ENCODE measurements at places on chromosomes 7 and 10.
A peak's percentile ranks its signal among the peaks of the same experiment; 100 is the strongest.

DNA sequence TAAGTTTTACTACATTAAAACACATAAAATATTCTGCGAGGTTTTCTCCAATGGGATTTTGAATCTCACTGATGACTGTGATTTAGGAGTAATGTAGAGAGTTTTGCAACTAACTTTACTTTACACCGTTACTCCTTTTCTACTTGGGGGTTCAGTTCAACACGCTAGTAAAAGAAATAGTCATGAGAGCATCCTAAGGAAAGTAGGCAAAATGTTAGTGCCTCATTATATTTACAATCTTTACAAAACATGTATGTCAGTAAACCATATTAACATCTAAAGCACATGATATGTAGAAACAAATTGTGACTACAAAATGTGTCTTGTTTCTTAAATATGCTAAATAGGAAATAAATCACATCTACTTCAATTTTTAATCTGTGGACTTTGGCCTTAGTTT lies 6.0 kb downstream of the MEOX2 start:
- DNase-seq, result no peak

- DNase-seq, result no peak
These were observed 11.5 kb upstream of the TES start for GRCh38 chr7:116198748-116199410.

- DNase-seq, result no peak
These were observed 251.2 kb upstream of the GRB10 start for GRCh38 chr7:51033727-51034520.

DNA sequence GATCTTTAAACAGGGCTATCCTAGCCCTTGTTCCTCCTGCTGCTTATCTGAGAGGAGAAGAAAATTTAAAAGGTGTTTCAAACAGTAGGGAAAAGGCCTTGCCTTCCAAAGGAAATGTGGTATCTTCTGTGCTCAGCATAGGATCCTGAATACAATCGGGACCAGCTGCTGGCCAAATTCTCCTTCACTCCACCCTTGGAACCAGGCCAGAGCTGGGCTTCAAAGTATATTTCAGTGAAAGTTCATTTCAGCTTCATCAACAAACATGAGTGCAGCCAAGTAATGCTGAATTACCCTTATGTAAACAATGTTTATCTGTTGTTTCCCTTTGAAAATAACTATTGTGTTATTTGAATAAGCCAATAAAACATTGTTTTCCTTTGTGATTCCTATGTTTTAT lies 146.5 kb upstream of the MEOX2 start:
- DNase-seq, result no peak

GRCh38 chr10:244227-244626 lies 109.0 kb downstream of the ZMYND11 start:
- DNase-seq, result no peak

DNA sequence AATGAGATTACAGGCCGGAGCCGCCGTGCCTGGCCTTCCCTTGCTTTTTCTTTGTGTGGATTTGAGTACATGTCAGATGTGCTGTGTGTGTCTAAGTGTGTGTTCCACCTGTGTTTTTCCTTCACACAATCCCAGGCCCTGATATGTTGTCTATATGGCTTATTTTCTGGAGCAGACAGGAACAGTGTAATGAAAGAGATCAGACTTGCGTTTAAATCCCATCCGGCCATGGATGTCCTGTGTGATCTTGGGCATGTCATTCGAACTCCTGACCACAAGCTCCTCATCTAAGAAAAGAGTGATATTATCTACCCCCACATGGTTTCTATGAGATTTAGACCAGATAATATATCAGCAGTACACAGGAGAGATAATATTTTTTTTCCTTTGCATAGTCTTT lies 37.2 kb downstream of the APBB1IP start:
- no peak for DNase-seq

DNA sequence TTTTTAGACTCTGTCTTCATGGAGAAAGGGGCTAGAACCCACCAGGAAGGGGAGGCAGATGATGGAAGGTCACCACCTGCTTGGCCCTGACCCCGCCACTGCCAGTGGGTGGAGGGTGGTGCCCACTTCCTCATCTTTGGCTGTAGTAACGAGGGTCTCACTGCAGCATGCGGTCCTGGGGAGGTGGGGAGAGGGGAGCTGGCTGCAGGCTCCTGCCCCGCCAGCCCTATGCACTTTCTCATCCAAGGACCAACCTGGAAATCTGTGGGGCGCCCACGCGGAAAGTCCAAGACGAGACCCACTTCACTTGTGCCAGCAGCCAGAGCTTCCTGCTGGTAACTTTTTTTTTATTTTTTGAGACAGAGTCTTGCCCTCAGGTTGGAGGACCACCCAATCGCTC lies 101.0 kb downstream of the CUX1 start:
- DNase-seq, result no peak

DNA sequence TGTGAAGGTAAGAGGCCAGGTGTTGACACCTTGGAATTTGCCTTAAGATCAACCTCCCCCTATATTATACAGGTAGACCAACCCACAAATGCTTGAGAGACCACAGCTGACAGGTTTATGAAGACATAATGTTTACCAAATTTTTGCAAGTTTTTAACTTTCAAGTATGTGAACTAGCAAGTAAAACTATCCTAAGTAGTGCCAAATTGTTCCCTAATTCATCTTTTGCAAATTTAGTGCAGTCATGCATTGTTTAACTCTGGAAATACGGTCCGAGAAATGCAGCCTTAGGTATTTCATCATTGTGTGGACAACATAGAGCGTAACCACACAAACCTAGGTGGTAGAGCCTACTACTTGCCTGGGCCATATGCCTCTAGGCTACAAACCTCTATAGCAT lies 10.7 kb downstream of the UPP1 start:
- DNase-seq, result no peak

DNA sequence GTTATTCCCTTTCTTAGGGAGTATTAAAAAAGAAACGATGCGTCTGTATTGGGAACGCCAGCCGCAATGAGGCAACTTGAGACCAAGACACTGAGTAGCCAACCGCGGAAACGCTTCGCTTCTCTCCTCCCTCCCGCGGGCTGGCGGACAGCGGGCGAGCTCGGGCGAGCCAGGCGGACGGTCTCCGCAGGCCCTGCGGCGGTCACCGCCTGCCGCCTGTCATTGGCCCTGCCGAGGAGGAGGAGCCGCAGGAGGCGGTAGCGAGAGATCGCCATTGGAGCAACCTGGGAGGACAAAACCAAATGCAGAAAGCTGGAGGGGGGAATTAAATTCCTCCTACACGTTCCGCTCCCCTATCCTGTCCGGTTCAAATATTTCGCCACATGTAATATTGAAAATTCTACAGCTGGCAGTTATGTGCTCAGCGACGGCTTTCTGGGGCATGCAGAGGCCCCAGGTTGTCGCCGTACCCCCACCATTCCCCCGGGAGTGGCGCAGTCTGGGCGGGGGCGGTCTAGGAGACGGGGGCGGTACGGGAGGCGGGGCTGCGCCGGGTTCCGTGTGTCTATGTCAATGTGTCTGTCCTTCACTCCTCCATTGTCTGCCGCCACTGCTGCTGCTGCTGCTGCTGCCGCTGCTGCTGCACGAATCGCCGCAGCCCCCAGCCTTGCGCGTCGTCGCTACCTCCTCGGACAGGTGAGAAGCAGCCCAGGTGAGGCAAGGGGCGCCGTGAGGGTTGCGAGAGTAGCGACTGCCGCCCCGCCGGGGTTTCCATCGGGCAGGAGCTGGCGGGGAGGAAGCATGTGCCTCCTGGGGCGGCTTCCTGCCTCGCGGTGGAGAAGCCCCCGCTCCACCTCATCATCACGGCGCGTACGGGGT lies at the start of the genes ANKMY2 and BZW2:
Gene ANKMY2 (minus strand): TSS at position 162 of the 879 bp plus-strand sequence. CDS start 181 bp downstream, outside the sequence.
Gene BZW2 (plus strand): TSS at position 589 of the 879 bp plus-strand sequence. CDS start 19,263 bp downstream, outside the sequence.
- DNase-seq, result peak; percentile 63

- DNase-seq, result peak; percentile 35
These were observed at the start of gene SEMA3C for GRCh38 chr7:80918909-80919721. Gene SEMA3C, minus strand, starts transcription at chr7:80919051. Its CDS starts 2,270 bp downstream, at chr7:80916781.

DNA sequence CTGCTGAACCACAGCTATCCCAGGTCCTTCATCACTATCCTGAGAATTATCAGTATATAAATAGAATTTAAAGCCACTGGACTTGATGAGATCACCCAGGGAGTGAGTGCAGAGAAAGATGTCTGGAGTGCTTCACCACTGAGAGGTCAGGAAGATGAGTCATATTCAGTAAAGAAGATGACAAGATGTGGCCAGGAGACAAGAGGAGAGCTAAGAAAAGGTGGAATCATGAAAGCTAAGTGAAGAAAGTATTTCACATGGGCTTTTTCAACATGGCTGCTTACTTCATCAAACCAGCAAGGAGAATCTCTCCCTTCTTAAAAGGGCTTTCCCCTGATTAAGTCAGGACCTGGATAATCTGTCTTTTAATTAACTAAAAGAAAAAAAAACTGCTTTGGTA lies 9.1 kb upstream of the PRKAR2B start:
- peak; percentile 39 for DNase-seq

GRCh38 chr7:111668711-111669110 lies 106.4 kb upstream of the IMMP2L start:
- DNase-seq, result no peak

- no peak for DNase-seq
These were observed 5.6 kb downstream of the RHBDD2 start for GRCh38 chr7:75884476-75884875.

DNA sequence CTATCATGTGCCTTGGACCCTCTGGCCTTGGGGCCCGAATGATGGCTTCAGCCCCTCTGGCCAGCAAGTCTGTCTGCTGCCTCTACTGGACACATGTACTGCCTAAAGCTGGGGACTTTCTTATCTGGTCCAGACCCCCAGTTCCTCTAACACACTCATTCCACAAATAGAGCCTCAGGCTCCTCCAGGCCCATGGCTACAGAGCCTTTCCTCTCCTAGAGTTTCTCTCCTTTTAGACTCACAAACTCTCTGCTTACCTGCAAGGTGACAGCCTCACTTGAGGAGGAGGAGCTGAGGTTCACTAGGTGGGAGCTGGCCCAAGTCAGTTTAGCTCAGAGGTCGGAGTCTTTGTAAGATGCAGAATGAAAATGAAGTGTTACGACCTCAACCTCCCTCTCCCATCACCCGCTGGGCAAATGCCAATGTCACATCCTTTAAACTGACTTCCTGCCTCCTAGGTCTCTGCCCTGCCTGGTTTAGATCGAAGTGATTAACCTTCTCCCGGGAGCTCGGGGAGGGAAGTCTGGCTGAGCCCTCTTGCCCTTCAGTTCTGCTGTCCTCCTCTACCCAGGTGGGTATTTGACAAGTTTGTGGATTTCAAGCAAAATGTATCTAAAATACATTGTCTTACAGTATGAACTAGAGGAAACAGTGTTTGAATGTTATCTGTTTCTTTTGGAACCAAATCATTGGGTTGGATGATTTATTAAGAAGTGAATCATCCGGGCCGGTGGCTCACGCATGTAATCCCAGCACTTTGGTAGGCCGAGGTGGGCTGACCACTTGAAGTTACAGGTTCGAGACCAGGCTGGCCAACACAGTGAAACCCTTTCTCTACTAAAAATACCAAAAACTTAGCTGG lies 71.9 kb upstream of the TNS3 start:
- DNase-seq, result no peak

- DNase-seq, result no peak
These were observed 275.3 kb upstream of the PHYHIPL start for GRCh38 chr10:58901092-58901646.

GRCh38 chr10:86390337-86391120 lies 23.9 kb upstream of the GRID1 start:
- no peak for DNase-seq

DNA sequence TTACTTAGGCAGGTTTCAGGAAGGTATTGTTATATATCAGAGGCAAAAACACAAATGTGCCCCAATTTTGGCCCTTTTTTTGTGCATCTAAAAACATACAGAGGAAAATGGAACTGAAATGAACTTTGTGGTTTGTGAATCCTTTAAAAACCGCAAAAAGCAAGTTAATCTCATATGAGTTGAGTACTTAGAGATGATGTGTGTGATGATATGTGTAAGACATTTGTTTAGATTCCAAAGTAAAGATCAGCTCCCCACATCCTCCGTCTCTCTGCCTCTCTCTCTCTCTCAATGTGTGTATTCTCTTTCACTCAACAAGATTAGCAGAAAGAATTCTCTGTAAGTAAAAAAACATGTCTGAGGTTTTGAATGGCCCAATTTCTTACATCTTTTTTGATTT lies 201.9 kb downstream of the MALRD1 start:
- DNase-seq, result no peak

DNA sequence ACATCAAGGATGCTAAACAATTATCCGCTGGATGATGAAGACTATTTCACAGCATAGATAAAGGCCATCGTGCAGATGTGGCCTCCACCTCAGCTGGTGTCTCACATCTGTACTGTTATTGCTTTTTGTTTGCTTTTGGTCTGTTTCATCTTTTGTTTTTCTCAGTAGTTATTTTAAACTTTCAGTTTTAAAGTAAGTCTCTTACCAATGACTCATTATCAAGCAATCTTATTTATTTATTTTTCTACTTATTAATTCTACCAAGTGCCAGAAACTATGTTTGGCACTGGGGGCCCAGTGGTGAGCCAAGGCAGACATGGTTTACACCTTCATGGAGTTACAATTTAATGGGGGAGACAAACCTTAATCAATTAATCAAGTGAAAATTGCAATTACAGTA lies 250.9 kb upstream of the TMEM72 start:
- no peak for DNase-seq

DNA sequence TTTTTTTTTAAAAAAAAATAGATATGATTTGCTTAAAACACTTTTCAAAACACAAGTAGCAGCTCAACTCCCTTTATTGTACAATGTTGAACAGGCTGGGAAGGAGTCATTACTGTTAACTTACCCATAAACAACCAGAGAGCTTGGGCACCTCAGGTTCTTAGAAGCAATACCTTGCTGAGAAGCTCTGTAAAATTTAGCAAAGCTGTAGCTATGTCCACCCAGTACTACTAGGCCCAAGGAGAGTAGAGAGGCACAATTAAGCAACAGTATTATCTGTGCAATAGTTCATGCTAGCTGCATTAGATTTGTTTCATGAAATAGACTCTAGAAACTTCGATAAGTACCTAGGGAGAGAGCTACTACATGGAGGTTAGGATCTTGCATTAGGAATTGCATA lies 32.0 kb downstream of the SEMA3A start:
- no peak for DNase-seq

DNA sequence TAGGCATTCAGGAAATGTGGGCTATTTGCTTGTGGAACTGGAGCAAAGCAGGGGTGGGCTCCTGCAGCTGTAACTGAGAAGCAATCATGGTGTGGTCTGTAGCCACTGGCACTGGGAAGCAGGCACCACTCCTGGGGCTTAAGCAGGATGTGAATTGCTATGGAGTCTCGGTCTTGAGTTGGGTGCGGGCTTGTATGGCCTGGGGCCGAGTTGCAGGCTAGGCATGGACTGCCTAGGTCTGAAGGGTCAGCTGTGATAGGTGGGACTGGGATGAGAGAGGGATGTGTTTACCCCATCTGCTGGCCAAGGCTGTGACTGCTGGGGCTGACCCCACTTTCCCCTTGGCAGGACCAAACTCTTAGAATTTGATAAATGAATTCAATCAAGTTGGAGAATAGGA lies 43.0 kb downstream of the ADCY1 start:
- no peak for DNase-seq

DNA sequence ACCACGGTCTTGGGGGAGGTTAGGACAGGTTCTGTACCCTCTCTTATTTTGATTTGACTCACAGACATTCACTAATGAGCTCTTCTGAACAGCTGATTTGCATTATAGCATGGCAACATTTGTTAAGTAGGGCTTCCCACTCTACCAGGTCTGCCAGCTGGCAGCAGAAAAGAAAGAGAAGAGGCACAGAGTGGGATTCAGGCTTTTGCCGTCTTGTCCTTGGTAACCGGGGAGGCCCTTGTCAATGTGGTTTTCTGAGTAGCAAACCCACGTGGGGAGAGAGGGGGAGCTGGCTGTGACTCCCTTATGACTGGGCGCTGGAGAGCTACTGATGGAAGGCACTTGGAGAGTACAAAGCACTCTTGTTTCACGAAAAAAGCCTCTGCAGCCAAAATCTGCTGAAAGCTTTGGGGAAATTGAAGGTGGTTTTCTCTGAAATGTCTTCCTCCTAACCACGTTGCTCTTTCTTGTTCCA lies 355.3 kb upstream of the GALNT17 start:
- DNase-seq, result no peak

- DNase-seq, result no peak
These were observed 584 bp upstream of the GARS1 start for GRCh38 chr7:30594048-30594539.

All from 8988T (cell line).